ENCODE measurements at places on chromosomes 12 and 14.

DNA sequence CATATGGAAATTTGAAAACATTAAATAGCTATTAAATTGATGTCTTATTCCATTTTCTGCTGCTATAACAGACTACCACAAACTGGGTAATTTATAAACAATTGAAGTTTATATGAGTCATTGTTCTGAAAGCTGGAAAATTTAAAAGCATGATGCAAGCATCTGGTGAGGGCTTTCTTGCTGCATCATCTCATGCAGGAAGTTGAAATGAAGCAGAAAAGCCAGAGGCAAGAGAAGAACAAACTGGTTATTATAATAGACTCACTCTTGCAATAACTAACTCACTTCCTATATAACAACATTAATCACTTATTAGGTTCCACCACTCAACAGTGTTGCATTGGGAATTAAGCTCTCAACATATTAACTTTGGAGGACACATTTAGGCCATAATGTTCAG is 1277.4 kb downstream of the LRFN5 start:
- no peaks in the 10 kb centered on the region for H3K27me3 ChIP-seq
- no peak for DNase-seq
- H3K4me3 ChIP-seq, result no peak overlapping the region
- no peak overlapping the region for H3K27ac ChIP-seq

- peak overlapping the region; percentile 91 for H3K4me3 ChIP-seq
- no peaks in the 10 kb centered on the region for H3K27me3 ChIP-seq
- DNase-seq, result peak; percentile 75
- H3K27ac ChIP-seq, result peak overlapping the region; percentile 93
Observed at GRCh38 chr12:50166799-50167048, 445 bp downstream of the CERS5 start.

DNA sequence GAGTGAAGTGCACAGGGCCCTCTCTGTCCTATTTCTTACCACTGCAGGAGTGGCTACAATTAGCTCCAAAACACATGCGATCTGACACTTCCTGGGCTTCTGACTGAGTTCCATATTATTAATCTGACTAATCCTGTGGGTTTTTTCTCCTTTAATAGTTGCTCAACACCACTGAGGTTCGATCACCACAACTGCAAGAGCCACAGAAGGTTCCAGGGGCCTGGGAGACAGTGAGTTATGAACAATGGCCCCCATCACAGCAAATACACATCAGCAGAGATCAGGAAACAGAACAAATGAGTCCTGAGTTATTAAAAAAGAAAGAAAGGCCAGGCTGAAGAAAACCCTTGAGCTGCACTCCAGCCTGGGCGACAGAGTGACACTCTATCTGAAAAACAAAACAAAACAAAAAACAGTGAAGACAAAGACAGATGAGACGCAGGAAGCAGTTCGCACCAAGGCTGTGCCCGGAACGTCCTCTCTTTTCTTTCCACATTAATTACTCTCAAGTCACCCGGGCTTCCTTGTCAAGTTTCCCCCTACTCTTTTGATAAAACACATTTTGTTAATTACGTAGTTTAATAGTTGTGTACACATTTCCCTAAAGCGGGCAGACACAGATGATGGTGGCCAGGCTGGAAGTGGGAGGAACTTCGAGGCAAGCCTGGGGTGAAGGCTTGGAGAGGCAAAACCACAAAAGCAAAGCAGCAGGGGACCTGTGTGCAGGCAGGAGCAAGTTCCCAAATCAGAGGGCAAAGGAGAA is 42.7 kb downstream of the CDC42BPB start:
- H3K4me3 ChIP-seq, result no peak overlapping the region
- H3K27ac ChIP-seq, result no peak overlapping the region
- peaks cover 2% of the 10 kb centered on the region for H3K27me3 ChIP-seq
- no peak for DNase-seq
- H3K36me3 ChIP-seq, result no peaks in the 10 kb centered on the region
- peaks cover 3% of the 10 kb centered on the region for H3K4me1 ChIP-seq

GRCh38 chr14:93657875-93658274 is 130.4 kb downstream of the PRIMA1 start:
- H3K27ac ChIP-seq, result no peak overlapping the region
- H3K4me3 ChIP-seq, result no peak overlapping the region

GRCh38 chr12:111578276-111578970 is 20.7 kb downstream of the ATXN2 start:
- H3K36me3 ChIP-seq, result peaks cover 2% of the 10 kb centered on the region
- H3K27ac ChIP-seq, result no peak overlapping the region
- no peaks in the 10 kb centered on the region for H3K27me3 ChIP-seq
- peaks cover 16% of the 10 kb centered on the region for H3K4me1 ChIP-seq

DNA sequence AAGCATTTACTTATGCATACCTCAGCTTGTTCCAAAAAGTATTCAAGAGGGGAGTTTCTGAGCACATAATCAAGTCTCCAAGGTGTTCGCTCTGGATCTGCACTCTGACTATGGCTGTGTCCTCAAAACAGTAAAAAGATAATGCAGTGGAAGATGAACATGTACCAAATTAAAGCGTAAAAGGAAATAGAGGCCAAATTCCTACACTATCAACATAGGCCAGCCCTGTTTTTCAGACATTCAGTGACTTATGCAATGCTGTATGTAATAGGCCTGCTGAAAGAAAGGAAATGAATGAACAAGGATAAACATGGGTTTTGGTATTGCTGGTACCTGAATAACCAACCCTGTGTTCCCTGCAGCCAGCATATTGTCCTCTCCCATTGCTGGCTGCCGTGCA is 115.7 kb downstream of the SAMD4A start:
- no peak for DNase-seq
- H3K36me3 ChIP-seq, result no peaks in the 10 kb centered on the region
- no peak overlapping the region for H3K4me3 ChIP-seq
- H3K4me1 ChIP-seq, result peaks cover 11% of the 10 kb centered on the region
- H3K27ac ChIP-seq, result no peak overlapping the region

GRCh38 chr14:20743556-20743955 is 2.1 kb upstream of the EDDM3A start:
- H3K27ac ChIP-seq, result no peak overlapping the region
- no peak for DNase-seq
- no peaks in the 10 kb centered on the region for H3K4me1 ChIP-seq

- DNase-seq, result no peak
- H3K4me1 ChIP-seq, result peaks cover 31% of the 10 kb centered on the region
- no peaks in the 10 kb centered on the region for H3K27me3 ChIP-seq
- peak overlapping the region; percentile 97 for H3K27ac ChIP-seq
- peaks cover 20% of the 10 kb centered on the region for H3K36me3 ChIP-seq
- H3K4me3 ChIP-seq, result peak overlapping the region; percentile 94
Observed at GRCh38 chr12:98644433-98644711, 216 bp downstream of the IKBIP start.

- no peaks in the 10 kb centered on the region for H3K36me3 ChIP-seq
- no peaks in the 10 kb centered on the region for H3K27me3 ChIP-seq
- H3K4me1 ChIP-seq, result no peaks in the 10 kb centered on the region
- H3K27ac ChIP-seq, result no peak overlapping the region
- DNase-seq, result no peak
Observed at GRCh38 chr12:78005094-78005492, 174.4 kb downstream of the NAV3 start.

DNA sequence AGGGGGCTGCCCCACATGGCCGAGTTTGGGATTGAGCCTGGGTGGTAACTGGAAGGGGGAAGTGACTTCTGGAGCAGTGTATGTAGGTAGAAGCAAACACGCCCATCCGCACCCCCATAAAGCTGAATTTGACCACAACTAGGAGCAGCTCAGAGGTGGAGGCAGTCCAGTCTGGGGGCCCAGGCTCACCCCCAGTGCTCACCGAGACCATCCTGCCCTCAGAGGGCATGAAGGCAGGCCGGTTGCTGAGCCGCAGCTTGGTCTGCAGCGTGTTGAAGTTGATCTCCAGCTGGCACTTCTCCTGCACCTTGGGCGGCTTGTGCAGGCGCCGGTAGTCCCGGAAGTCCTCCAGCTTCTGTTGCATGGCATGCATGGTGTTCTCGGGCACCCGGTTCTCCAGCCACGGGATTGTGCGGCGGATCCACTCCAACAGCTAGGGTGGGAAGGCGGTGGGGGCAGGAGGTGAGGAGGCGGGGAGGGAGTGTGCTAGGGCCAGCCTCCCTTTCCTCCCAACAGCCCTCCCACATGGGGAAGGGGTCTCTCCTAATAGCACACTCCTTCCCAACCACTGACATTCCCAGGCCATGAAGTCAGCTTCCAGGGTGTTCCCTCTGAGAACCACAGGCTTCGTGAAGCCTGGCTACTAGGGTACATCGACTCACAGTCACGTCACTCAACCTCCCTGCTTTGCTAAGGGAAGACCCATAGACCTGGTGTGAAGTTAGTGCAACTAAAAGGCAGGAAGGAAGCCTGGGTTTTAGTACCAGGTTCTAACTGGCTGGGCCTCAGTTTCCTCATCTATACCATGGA is 87.0 kb downstream of the ACTN1 start:
- no peaks in the 10 kb centered on the region for H3K27me3 ChIP-seq
- H3K4me1 ChIP-seq, result no peaks in the 10 kb centered on the region
- peaks cover 20% of the 10 kb centered on the region for H3K36me3 ChIP-seq
- no peak overlapping the region for H3K27ac ChIP-seq
- H3K4me3 ChIP-seq, result no peak overlapping the region

GRCh38 chr14:86604561-86604960 is 1074.6 kb downstream of the FLRT2 start:
- no peak overlapping the region for H3K27ac ChIP-seq
- H3K36me3 ChIP-seq, result no peaks in the 10 kb centered on the region

GRCh38 chr14:58299401-58300330 is 1.3 kb downstream of the ARID4A start:
- H3K4me1 ChIP-seq, result peaks cover 12% of the 10 kb centered on the region
- peak overlapping the region; percentile 93 for H3K27ac ChIP-seq
- peak; percentile 30 for DNase-seq
- H3K36me3 ChIP-seq, result peaks cover 42% of the 10 kb centered on the region
- peak overlapping the region; percentile 98 for H3K4me3 ChIP-seq

DNA sequence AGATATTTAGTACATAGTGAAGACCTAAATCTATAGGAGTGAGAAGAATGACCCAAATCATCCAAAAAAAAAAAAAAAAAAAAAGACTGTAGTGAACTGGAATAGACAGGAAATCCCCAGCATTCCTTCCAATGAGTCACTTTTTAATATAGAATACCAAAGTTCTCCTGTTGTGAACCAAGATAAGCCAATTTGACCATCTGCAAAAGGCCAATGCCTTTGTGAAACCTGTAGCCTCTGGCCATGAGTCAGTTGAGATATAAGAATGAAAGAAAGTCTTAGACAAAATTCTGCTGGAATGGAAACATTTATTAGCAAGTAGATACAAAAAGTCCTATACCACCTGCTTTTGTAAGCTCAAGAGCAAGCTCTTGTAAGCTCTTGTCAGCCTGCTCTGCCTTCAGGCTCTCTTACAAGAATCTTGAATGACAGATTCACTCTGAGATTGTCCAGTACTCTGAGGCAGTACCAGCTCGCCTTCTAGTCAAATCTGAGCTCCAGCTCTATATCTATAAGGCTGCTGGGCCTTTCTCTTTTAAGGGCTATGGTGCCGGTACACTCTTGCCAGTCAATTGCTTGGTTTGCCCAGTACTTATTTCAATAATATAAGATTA is 243.0 kb upstream of the TMTC1 start:
- no peaks in the 10 kb centered on the region for H3K27me3 ChIP-seq
- no peak overlapping the region for H3K4me3 ChIP-seq
- no peaks in the 10 kb centered on the region for H3K36me3 ChIP-seq
- no peak overlapping the region for H3K27ac ChIP-seq
- H3K4me1 ChIP-seq, result no peaks in the 10 kb centered on the region

- no peak for DNase-seq
- H3K36me3 ChIP-seq, result no peaks in the 10 kb centered on the region
- no peak overlapping the region for H3K4me3 ChIP-seq
- H3K27me3 ChIP-seq, result no peaks in the 10 kb centered on the region
- H3K27ac ChIP-seq, result no peak overlapping the region
Observed at GRCh38 chr12:88419794-88420193, 160.5 kb downstream of the KITLG start.

DNA sequence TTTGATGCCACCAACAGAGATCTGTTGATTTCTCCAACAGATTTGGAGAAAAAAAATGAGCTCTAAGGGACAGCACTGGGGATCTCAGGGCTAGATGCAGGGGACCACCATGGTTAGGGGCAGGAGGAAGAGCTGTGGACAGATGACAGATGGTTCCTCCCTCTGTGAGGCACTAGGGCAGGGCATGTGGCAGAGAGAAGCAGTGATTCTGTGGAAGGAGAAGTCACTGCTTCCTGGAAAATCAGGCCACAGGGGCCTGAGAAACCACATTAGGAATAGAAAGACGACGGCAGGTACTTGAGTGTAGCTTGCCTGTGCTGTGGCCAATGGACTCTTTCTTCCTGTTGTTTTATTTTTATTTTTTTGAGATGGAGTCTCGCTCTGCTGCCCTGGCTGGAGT is 24.9 kb upstream of the TMED2 start:
- peaks cover 5% of the 10 kb centered on the region for H3K27me3 ChIP-seq
- H3K36me3 ChIP-seq, result no peaks in the 10 kb centered on the region
- H3K4me1 ChIP-seq, result peaks cover 2% of the 10 kb centered on the region
- H3K4me3 ChIP-seq, result no peak overlapping the region
- H3K27ac ChIP-seq, result no peak overlapping the region

DNA sequence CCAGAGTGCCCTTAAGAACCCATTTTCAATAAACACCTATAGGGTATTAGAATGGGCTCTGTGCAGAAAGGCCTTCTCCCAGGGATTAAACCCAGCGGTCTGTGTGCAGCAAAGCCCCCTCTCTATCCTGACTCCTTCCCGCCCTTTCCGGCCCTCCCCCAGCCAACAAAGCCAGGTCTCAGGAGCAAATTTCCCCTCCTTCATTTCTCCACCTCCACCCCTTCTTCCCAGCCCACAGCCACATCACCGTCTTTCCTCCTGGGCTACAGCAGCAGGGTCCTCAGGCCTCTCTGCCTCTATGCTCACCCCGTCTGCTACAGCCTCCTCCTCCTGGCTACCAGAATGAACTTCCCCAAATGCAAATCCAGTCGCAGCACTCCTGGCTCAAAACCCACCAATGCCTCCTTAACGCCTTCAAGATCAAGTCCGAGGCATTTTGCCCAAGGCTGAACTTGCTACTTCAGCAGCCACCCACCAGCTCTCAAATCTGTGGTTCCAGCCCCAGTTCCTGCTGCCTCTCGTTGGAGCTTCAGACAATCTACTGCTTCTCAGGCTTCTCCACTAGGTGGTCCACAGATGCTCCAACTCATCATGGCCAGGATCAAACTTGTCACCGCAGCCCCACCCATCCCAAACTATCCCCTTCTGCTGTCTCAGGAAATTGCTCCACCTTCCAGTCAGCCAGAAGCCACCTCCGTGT is 134.8 kb downstream of the BCL11B start:
- H3K27me3 ChIP-seq, result no peaks in the 10 kb centered on the region
- H3K4me3 ChIP-seq, result no peak overlapping the region
- no peaks in the 10 kb centered on the region for H3K36me3 ChIP-seq
- H3K27ac ChIP-seq, result no peak overlapping the region

GRCh38 chr12:6635856-6636531 is at the start of gene LPAR5:
Gene LPAR5, minus strand, starts transcription at chr12:6635959. Its CDS starts 14,711 bp downstream, at chr12:6621248.
- H3K27ac ChIP-seq, result peak within 1 kb of the TSS; percentile 87
- peaks cover 40% of the 10 kb centered on the region for H3K4me1 ChIP-seq
- peak within 1 kb of the TSS; percentile 67 for H3K4me3 ChIP-seq
- no peaks in the 10 kb centered on the region for H3K27me3 ChIP-seq
- DNase-seq, result no peak

- peaks cover 5% of the 10 kb centered on the region for H3K27me3 ChIP-seq
- H3K4me1 ChIP-seq, result no peaks in the 10 kb centered on the region
- no peak for DNase-seq
- no peak overlapping the region for H3K4me3 ChIP-seq
Observed at GRCh38 chr14:31876741-31877140, 200.4 kb upstream of the ARHGAP5 start.

Data from T-helper 2 cell treated with Interferon-gamma antibody and Interleukin-4, amounts not matched to agents 5 μg/mL and 100 μg/mL, for 36 hours (primary cell).